Mesangial cell (primary cell): ENCODE measurements at places on chromosomes 12 and 14. TPM values are rescaled to one million over a fixed set of nuclear protein-coding genes. Genes with fewer than 3 reads are reported as not detected.

Gene SDR9C7
- not detected in 2 replicates for total RNA-seq

Gene WNT5B
- total RNA-seq: 29.7 and 60.8 TPM in 2 replicates

Gene PRKD1
- total RNA-seq: 2.9 and 8.7 TPM in 2 replicates

Gene KRT82
- not detected in 2 replicates for total RNA-seq

Gene TAS2R8
- total RNA-seq: not detected in 2 replicates

Gene GPATCH2L
- 31.8 and 39.3 TPM in 2 replicates for total RNA-seq

Gene CLEC1A
- total RNA-seq: not detected in 2 replicates

Gene ZFYVE26
- 12.4 and 17.1 TPM in 2 replicates for total RNA-seq
